ENCODE measurements at places on chromosomes 7 and 10.
A peak's percentile ranks its signal among the peaks of the same experiment; 100 is the strongest.

DNA sequence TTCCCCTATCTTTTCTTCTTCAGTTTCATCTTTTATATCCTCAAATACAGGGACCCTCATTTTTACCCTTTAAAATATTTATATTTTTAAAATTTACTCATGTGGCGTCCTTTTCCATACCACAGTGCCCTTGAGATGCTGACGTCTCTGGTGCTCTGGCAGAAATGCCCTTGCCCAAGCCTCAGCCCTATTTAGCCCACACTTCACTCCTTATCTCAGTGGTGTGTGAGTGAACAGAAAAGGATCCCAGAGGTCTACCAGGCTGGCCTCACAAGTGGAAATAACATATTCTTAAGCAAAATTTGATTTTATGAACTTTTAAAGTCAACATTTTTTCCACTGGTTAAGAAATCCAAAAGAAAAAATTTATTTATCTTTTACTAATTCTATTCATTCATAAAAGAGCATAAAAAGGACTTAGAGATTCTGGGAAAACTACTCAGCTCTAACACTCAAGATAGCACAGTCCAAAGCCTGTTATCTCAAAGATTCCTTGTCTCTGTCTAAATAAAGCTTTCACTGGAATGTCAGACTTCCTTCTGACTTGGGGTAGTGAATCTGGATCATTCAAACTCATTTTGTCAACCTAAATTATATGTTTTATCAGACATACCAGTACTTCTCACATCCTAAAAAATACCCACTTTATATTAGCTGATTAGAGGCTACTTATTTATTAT is at the start of gene NEBL:
Gene NEBL (minus strand): TSS at position 166 of the 680 bp plus-strand sequence. CDS start 106 bp downstream, at position 60.
- no peak for DNase-seq

DNA sequence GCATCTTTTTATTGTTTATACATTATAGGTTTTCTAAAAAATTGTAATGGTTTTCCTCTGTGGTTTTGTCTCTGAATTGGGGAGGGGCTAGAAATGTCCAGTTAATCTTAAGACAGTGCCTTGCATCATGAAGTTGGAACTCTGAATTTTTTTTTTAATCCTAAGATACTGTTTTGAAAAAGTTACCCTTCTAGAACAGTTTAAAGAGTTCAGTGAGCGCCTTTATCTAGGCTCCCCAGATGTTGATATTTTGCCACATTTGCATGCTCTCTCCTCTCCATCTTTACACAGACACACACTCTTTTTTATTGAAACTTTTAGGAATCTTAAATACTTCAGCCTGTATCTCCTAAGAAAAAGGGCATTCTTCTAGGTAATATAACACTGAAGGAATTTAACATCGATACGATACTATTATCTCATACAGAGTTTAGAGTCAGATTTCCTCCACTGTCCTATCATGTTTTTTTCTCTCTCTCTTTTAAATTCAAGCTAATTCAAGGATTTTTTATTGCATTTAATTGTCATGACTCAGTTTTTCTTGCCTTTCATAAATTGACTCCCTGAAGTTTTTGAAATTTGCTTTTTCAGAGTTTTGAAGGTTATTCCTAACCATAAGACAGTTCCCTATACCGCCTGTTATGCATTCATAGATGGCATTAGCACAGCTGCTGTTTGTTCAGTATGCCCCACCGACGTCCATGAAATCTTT is 31.5 kb downstream of the PRKAR2B start:
- DNase-seq: no peak

- DNase-seq: no peak
Measured at GRCh38 chr10:21746118-21746517, 212.1 kb downstream of the MLLT10 start.

DNA sequence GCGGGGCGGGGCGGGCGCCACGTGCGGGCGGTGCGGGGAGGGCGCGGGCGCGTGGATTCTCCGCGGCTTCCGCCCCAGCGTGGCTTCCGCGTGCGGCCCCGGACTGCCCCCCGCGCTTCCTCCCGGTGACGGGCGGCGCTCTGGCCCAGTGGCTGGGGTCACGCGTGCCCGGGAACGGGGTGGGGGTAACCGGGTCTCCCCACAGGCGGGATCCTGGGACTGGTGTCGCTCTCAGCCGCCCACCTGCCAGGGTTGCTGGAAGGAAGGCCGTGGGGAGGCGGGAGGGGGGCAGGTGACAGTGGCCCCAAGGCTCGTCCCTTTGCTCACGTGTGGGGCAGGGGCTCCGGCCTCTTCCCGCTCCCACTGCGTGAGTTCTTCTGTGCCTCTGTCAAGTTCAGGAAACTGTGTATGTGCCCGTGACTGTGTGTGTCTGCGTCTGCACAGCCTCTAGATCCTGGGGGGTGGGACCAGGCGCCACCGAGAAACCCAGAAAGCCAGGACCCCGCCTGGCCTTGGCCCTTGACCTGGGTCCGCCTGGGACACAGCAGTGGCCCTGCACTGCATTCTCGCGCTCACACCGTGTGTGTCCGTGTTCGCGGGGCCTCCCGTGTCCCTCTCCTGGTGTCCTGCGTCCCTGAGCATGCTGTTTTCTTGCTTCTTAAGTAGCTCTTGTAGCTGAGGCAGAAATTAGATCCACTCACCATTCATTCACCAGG is 919 bp downstream of the MAFK start:
- peak; percentile 58 for DNase-seq

DNA sequence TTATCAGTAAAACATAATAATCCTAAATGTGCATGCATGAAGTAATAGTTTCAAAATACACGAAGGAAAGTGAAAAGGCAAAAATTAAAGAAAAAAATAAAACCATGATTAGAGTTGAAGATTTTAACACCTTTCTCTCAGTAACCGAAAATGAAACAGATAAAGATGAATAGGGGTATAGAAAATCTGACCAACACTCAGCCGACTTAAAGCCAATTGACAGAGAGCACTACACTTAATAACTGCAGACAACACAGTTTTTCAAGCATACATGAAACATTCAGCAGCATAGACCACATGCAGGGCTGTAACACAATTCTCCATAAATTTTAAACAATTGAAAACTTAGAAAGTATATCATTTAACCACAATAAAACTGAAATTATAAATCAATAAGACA is 76.1 kb downstream of the CUBN start:
- DNase-seq: no peak

DNA sequence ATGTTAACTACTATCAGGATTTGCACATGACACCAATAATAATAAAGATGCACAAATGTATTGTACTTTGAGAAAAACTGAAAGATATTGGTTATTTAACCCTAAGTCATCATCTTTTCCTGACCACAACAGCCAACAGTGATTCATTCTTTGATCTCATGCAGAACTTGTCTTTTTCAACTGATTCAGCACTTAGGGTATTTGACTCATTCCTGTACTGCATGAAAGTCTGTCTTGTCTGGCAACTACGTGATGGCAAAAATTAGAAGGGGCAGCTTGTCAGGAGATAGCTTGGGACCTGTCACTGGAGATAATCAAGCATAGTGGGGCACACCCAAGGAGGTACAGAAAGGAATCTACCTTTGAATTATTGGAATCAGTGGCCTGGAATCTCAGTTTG is 77.8 kb upstream of the LRRC17 start:
- DNase-seq: peak; percentile 71

- peak; percentile 5 for DNase-seq
Measured at GRCh38 chr10:72461085-72461484, 106.4 kb upstream of the DNAJB12 start.

DNA sequence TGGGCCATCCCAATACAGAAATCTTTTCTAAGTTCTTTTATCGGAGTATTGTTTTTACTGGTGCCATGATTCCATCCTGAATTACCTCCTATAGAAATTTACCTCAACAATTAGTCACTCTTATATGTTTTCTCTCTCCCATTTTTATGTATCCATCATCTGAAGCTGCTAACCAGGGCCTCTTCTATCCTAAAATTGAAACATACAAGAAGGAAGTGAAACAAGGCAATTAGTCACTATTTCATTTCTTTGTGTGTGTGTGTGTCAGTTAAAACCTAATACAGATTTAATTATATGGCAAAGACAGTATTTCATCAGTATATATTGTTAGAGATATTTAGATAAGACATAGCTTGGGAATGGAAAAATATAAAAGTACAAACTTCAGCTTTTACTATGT is 148.4 kb upstream of the AHR start:
- DNase-seq: no peak

DNA sequence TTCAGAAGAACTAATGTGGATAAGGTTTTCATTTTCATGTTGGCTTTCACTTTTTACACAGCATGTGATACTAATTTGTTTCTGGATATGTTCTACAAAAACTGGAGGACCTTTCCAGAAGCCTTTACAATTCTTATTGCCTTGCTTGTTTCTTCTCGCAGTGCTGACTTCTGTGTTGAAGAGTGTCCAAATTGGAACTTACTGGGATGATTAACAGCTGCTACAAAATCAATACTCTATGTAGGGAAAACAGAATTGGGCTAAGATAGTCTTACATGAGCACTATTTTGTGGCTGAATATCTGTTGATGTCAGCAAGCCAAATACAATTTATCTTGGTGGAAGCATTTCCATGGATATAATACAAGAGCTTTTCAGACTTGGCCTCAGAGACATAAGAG is 351.2 kb downstream of the DGKB start:
- DNase-seq: no peak

Measured in astrocyte of the hippocampus (primary cell).